Glomerular endothelial cell (primary cell): ENCODE measurements at places on chromosomes 11 and 22.

DNA sequence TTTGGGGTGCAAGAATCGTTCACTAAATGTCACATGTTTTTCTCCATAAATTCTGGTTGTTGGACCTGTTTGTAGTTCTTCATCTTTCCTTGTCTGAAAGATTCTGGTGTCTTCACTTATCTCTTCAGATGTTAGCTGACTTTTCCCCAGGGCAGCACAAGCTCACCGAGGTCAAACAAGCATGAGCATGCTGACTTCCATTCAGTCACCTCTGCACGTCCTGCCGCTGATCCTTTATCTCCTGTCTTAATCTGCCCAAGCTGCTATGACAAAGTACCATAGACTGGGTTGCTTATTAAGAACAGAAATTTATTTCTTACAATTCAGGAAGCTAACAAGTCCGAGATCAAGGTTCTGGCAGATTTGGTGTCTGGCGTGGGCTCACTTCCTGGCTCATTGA, 800.6 kb downstream of the NTM start:
- DNase-seq: no peak

DNA sequence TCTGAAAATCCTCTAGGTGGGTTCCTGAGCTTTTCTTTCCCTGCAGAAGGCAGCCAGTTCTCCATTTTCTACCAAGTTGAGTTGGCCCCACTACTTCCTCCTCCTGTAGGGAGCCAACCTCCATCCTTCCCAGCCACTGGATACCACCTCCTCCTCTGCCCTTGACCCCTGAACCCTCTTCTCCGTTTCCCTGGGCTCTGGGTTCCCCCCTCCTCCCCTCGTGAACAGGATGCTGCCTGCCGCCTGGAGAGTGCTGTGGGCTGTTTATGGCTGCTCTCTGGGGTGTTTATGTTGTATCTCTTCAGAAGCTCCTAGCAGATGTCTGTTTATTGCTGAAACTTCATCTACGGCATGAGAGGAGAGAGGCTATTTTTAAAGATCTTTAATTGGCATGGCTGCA, 8.6 kb downstream of the MICAL2 start:
- DNase-seq: no peak

DNA sequence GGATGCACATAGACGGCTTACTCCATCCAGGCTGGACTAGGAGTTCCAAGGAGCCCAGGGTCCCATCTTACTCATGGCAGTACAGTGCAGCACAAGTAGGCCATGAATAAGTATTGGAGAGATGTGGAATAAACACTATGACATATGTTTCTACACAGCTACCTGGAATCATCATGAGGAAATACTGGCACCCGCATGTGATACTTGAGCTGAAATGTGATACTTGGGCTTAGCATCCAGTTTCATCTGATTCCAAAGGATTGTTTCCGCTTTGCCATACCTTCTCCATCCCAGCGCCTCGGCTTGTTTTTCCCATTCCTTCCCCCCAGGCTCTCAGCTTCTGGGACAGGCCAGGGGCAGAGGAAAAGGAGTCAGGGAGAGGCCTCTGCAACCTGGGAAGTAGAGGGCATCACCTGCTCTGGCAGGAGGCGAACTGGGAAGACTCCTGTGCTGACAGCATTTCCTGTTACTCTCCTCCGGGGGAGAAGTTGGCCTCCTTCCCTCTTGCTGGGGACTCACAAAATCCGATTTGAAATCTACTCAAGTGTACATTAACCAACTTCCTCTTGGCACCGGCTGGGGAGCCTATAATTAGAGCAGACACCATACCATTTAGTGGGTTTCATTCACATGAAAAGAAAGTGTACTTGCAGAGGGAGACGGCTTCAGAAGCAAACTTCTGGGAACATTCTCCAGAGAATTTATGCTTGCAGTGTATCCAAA, 187.8 kb downstream of the MIAT start:
- DNase-seq: no peak

DNA sequence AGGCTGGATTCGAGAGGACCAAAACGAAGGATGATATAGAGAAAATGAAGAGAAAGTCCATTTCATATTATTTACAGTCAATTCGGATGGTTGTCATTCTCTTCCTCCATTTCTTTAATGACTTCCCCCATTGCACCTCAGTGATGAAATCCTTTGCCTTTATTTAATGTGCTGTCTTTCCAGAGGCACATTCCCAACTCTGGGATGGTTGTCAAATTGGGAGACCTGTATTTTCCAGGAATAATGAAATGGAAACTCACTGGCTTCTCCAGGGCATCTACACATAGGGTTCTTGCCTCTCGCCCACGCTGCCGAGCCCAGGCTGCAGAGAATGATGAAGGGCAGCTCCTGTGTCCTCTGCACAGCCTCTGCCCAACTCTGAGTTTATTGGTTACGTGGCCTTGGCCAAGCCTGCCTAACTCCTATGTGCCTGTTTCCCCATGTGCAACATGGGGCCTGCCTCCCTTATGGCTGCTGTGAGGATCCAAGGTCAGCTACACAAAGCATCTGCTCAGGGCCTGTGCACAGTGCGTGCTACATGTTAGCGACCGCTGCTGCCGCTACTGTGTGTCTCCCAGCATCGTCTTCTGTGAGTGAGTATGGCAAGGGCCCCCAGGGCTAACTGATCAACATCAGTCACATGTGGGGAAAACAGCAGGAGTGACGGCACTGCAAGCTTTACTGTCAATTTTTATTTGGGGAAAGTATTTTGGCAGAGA, 81.5 kb upstream of the BID start:
- DNase-seq: no peak

GRCh38 chr11:20235164-20235563, 74.9 kb upstream of the DBX1 start:
- DNase-seq: no peak

DNA sequence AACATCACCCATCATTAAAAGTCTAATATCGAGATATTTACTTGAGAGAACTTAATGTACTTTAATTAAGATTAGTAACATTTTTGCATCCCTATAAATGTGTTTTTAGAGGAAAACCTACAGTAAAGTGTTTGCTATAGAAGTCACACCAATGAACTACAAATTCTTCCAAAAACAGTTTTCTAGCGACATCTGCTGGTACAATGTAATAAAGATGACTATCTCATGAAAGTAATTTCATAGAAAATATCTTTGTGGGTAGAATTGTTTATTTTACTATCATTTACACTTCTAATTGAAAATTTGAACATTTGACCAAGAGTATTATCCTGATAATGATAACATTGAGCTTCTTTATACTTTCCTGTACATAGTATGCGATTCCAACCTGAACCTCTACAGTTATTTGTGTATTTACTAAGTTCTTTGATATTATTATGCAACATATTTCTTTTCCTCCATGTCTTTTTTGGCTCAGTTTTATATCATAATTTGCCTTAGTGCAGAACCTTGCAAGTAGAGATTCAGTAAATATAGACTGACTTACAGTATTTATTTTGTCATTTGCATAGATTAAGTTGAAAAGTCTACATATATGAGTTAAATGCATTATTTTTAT, 252.7 kb downstream of the TMEM135 start:
- DNase-seq: peak; percentile 52

GRCh38 chr11:108679045-108679444, 14.2 kb downstream of the DDX10 start:
- no peak for DNase-seq

- DNase-seq: no peak
Measured at GRCh38 chr11:71495286-71496230, 31.5 kb upstream of the KRTAP5-7 start.

DNA sequence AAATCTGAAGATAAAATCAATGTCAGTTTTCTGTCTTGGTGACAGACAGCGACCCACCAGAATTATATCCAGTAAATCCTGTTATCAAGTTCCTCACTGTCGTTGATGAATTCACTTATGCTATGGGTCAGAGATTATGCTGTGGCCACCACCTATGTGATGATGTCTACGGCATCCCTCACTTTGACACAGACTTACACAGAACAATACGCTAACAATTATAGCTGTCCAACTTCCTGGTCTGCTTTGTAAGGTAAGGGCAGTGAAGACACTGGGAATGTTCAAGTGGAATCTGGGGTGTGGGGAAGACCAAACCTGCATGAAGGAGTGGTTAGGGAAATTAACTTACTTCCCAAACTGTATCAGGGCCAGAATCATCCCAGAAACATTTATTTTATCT, 19.3 kb upstream of the PAX6 start:
- no peak for DNase-seq

DNA sequence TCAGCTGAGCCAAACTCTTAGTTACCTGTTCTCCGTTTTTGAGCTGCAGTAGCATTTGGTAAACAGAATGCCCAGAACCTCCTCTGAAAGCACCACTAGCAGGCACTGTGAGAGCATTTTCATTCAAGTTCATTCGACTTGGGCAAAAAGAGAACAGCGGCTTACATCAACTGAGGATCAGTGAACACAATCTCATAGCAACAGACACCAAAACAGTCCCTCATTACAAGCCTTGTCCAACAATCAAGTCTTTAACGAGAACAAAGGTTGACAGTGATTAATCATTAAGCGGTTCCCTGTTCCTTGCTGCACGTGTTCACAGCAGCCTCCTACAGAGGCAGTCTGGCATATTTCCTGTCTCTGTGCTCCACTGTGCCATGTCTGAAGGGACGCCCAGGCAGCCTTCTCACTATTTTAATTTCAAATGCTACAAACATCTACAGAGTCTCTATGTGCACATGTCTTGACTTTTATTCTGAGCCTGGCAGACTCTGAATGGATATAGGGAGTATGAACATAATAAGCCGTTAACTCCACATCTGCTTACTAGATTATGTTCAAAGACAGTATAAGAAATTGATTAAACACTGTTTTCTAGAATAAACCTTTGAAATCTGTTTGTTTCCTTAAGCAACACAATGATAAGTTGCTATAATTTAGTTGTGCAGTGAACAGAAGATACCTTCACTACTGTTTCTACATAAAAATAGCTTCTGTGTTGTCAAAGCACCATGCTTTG, 88.3 kb upstream of the MTMR2 start:
- DNase-seq: peak; percentile 75

- no peak for DNase-seq
Measured at GRCh38 chr11:65498042-65498726, 661 bp upstream of the MALAT1 start.

- DNase-seq: no peak
Measured at GRCh38 chr22:26658671-26659478, 1.5 kb downstream of the MIAT start.

DNA sequence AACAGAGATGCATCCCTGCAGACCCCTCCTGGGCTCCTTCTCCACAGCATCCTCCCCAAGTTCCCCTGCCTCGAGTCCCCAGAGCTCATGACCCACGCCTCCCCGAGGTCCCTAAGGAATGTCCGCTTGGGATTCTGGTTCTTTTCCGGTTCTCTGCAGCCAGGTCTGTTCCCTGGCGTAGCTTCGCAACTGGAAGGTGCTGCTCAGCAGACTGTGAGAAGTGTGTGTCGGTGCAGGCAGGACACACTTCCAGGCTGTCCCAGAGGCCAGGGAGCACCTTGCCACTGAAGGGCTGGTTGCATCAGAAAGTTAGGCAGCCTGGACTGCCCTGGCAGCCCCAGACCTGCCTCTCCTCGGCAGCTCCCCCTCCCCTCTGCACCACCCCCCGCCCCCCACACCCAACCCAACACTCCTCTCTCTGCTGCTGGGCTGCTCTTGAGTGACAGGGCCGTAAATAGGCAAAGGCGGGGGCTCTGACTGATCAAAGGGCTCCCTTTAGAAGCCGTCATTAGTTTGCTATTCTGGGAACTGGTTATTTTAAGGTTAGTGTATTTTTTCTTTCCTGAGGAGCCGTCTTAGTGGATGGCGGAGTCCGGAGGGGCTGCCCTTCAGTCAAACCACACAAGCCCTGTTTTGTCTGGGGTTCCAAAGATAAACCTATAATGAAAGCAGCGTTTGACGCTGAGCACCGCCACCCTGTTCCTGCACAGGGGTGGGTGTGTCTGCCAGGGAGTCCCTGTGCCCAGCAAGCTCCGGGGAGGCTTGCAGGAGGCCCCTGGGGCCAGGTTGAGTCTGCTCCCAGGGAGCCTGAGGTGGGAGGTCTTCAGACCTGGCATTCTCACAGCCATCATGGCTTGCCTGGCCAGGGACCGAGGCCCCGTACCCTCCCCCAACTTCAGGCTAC, 88.6 kb upstream of the KCNQ1OT1 start:
- no peak for DNase-seq

DNA sequence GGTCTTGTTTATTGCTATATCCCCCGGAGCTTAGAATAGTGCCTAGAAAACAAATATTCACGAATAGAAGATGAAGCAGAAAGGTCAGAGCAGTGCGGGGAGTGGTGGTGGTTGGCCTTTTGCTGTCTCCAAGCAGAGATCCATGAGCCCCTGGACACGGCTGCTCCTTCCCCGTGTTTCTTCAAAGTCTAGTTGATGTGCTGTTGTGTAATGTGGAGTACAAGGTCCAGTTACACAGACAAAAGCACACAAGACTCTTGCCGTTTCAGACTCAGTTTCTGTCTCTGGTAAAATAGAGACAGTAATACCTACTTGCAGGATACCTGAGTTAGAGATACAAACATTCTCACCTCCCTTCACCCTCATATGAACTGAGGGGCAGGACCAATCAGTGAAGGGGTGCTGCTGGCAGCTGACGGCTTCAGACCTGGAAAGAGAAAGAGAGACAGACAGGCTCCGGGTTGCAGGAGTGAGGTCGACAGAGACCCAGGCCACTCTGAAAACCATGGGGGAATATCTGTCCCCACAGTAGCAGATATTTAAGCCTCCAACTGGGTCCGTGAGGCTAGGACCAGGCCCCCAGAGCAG, 56.2 kb downstream of the RASSF10 start:
- no peak for DNase-seq

GRCh38 chr22:38305471-38306448, 11.5 kb downstream of the CSNK1E start:
- no peak for DNase-seq

DNA sequence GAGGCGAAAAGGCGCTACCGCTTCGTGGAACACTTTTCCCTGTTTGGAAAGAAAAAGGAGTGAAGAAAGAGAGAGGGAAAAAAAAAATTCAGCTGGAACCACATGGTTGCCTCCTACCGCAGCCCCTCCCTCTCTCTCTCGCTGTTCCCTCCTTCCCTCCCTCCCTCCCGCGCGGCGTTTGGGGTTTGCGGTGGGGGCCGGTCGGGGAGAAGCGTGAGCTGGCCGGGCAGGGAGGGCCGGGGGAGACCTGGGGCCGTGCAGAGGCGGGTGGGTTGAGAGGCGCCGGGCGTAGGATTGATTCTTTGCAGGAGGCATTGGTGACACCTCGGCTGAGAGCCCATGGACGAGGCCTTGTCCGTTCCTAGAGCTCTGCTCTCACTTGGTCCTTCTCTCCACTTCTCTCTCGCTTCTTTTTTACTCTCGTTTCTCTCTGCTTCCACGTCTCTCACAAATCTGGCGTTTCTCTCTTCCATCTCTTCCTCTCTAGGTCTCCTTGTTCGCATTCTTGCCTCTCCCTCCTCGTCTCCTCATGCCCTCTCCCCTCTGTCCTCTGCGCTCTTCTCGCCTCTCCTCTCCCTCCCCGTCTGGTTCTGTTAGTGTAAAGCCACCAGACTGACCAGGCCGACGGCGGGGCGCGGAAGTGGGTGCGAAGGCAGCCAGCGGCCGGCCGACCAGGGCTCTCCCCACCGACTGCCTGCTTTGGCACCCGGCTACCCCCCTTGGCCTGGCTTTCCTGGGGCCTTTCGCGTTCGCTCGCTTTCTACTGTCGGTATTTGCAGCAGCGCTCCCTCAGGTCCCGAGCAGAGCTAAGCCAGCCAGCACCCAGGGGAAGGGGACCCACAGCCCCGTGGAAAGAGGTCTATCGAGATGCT, at the start of gene CLMP:
TSS of gene CLMP (minus strand) at position 61 of the 872 bp plus-strand sequence. CDS start 308 bp downstream, outside the sequence.
- DNase-seq: no peak
